Pulmonary artery endothelial cell (primary cell): ENCODE measurements at places on chromosomes 3 and 15. TPM values are rescaled to one million over a fixed set of nuclear protein-coding genes. Genes with fewer than 3 reads are reported as not detected.

FNDC3B gene
- total RNA-seq: 106 and 147 TPM in 2 replicates

SERPINI2 gene
- not detected in 2 replicates for total RNA-seq

GOLGA6D gene
- not detected in 2 replicates for total RNA-seq

PDZRN3 gene
- total RNA-seq: not detected in 2 replicates

MTHFS gene
- total RNA-seq: 12.1 and 17.3 TPM in 2 replicates

SLC9C1 gene
- under 0.01 and 0.11 TPM in 2 replicates for total RNA-seq

ATP13A3 gene
- 189 and 198 TPM in 2 replicates for total RNA-seq

LTK gene
- total RNA-seq: 0.07 and 0.18 TPM in 2 replicates

QRICH1 gene
- total RNA-seq: 59.1 and 62.7 TPM in 2 replicates

ATP13A5 gene
- total RNA-seq: not detected in 2 replicates

RETNLB gene
- not detected in 2 replicates for total RNA-seq

CCDC54 gene
- total RNA-seq: not detected in 2 replicates

FANCD2OS gene
- total RNA-seq: not detected in 2 replicates

ZIC4 gene
- 0.78 and 0.99 TPM in 2 replicates for total RNA-seq

FETUB gene
- total RNA-seq: not detected in 2 replicates

IQCH gene
- total RNA-seq: 1.4 and 2.2 TPM in 2 replicates

MYL3 gene
- total RNA-seq: not detected in 2 replicates

UBA5 gene
- total RNA-seq: 34.0 and 62.7 TPM in 2 replicates
